ENCODE measurements at places on chromosomes 11 and 22.
A peak's percentile ranks its signal among the peaks of the same experiment; 100 is the strongest.

- no peak for DNase-seq
These were observed 124.7 kb downstream of the MED15 start for GRCh38 chr22:20632082-20632481.

DNA sequence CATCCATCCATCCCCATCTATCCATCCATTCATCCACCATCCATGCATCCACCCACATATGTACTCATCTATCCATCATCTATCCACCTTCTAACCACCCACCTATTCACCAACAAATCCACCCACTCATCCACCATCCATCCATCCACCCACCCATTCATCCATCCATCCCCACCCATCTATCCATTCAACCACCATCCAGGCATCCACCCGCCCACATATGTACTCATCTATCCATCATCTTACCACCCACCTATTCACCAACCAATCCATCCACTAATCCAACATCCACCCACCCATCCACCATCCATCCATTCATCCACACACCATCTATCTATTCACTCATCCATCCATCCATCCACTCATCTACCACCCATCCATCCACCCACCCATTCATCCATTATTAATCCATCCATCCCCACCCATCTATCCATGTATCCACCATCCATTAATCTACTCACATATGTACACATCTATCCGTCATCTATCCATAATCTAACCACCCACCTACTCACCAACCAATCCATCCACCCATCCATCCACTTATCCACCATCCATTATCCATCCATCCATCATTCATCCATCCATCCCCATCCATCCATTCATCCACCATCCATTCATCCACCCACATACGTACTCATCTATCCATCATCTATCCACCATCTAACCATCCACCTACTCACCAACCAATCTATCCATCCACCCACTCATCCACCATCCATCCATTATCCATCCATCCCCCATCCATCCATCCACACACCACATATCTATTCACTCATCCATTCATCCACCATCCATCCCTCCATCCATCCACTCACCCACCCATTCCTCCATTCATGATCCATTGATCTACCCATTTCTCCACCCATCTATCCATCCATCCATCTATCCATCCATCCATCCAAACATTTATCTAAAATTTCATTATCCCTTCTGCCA lies 940.0 kb downstream of the BRD1 start:
- no peak for DNase-seq

DNA sequence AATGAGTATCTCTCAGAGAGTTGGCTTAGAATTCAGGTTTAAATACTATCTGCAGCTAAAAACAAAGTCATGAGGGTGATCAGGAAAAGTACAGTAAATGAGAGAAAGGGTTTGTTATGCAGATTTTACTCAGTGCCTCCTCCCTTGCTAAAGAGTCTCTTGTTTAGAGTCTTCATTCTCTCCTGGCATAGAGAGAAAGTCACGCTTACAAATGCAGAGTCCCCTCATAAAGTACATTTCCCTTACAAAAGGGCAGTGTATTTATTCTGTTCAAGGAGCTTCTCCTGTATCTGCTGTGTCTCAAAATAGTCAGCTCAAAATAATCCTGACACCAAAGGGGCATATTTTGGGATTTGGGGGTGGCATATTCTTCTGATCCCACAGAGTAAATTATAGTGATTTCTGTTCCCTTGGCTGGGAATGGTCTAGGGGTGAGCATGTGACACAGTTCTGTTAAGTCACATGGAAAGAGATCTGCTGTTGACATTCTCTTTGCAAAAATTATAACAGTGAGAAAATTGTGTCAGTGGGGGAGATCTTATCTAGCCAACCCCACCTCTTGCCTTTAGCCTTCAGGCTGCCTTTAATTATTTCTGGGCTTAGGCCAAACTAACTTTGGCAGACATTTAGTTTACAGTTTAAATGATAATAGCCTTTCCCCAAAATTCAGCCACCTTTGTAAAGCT lies 102.9 kb downstream of the MTNR1B start:
- no peak for DNase-seq

DNA sequence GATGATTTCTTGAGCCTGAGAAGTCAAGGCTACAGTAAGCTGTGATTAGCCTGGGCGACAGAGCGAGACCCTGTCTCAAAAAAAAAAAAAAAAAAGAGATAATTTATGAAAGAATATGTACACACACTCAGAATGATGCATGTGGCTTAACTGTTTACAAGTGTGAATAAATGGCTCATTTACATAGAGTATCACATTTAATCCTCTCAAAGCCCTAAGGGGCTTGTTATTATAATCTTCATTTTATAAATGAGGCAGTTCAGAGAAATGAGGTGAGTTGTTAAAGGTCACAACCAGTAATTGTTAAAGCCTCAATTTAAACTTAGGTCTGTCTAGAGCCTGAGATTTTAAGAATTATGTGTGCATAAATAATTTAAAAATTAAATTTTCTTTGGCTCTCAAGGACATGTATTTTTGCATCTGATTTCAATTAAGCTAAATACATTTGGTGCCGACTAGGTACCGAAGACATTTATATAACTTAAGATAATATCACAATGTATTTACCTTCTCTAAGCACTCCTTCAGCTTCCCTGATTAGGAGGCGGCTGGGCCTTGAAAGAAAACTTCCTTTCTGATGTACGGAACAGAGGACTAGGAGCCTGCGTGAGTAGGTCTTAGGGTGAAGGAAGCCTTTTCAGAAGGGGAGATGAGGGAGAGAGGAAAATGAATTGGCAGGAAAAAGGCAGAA lies 28.5 kb upstream of the DDX6 start:
- no peak for DNase-seq

DNA sequence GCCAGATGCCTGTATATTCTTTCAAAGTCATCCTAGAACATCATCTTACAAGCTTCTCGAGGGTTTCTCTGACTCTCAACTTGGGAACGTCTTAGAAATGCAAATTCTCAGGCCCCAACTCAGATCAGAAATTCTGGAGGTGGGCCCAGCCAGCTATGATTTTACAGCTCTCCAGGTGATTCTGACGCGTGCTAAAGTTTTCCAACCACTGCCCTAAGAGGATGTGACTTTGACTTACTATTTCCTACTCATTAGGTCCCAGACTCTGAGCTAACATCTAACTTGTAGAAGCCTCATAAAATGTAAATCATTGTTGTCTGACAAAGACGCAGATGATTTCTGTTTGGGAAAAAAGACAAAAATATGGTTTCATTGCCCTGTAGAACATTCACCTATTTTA lies 61.1 kb downstream of the IRAG1 start:
- DNase-seq, result no peak

GRCh38 chr11:113275602-113276001 lies 38.8 kb upstream of the TTC12 start:
- DNase-seq, result no peak

- DNase-seq, result no peak
These were observed 7.5 kb downstream of the TSPAN4 start for GRCh38 chr11:849951-850774.

GRCh38 chr11:121696177-121696871 lies 243.6 kb upstream of the SORL1-AS1 start:
- no peak for DNase-seq

- DNase-seq, result no peak
These were observed 11.5 kb upstream of the TMPRSS13 start for GRCh38 chr11:117940736-117941135.

DNA sequence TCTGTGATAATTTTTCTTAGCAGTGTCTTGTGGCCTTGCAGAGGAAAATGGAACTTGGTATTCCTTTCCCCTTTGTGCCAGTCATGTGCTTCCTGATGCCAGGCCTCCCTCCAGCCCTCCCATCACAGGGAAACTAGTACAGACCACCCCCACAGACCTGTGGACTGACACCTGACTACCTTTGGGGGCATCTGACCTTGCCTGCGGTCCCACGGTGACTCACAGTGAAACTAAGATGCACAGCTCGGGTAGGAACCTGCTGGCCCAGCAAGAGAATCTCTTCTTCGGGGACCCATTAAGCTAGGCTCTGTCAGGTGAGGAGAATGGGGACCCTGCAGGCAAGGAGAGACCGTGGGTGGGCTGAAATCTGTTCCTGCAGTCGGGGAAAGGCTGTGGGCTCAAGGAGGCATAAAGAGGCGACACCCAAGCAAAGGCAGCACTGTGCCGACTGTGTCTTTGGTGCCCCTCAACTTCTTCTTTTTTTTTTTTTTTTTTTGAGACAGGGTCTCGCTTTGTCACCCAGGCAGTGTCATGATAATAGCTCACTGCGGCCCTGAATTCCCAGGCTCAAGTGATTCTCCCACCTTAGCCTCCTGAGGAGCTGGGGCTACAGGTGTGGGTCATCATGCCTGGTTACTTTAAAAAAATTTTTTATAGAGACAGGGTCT lies 20.8 kb upstream of the PEX26 start:
- no peak for DNase-seq

DNA sequence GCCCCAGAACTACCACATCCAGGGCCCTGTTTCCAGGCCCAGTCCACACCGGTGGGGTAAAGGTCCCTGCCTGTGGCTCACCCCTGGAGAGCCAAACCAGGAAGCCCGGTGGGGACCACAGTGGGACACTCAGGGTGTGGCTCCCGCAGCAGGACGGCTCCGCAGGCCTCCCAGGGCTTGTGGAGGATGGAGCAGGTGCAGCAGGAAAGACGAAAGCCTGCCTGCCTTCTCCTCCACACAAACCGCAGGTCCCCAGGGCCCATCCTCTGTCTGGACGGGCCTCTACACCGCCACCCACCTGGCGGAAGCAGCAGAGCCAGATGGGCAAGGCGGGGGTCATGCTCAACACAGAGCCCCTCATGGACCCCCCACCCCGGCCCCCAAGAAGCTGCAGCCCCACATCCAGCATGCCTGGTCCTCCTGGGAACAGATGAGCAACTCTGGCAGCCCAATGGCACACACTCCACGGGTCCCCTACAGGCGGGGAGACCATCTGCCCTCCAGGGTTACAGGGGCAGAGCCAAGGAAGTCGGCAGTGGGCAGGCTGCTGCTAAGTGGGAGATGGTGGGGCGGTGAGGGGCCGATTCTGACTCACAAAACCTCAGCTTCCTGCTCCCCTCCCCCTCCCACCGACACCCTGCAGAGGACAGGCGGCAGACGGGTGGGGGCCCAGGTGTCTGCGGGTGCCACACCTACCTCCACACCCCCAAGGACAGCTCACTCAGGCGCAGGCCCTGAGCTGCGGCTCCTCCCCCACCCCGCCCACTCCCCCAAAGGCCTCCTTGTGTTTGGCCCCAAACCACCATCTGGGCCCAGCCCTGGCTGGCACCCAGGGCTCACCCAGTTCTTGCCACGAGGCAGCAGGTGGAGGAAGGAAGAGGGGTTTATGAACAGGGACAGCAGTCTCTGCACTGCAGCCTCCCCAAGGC lies 5.2 kb downstream of the SBF1 start:
- no peak for DNase-seq

GRCh38 chr22:50270666-50271394 lies 650 bp upstream of the MAPK11 start:
- no peak for DNase-seq

- DNase-seq, result no peak
These were observed 96.9 kb downstream of the ATXN10 start for GRCh38 chr22:45768490-45768889.

DNA sequence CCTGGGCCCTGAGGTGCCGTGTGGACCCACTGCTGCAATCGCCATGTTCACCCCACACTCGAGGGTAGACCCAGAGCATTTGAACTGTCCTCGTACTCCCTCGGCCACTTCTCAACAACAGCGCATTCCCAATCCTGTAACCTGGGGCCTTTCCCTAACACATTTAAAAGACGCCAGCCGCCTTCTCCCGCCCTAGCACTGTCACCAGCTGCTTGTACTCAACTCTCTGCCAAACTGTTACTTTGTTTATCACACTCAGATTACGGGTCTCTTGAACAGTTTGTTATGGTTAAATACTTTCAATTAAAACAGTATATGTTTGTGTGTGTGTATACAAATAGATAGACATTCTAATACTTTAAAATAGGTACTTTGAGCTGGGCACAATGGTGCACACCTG lies 20.7 kb downstream of the CDKN1C start:
- no peak for DNase-seq

- DNase-seq, result no peak
These were observed 1.5 kb downstream of the AMPD3 start for GRCh38 chr11:10456519-10456918.

- no peak for DNase-seq
These were observed 158.7 kb downstream of the RAB38 start for GRCh38 chr11:88016392-88017170.

DNA sequence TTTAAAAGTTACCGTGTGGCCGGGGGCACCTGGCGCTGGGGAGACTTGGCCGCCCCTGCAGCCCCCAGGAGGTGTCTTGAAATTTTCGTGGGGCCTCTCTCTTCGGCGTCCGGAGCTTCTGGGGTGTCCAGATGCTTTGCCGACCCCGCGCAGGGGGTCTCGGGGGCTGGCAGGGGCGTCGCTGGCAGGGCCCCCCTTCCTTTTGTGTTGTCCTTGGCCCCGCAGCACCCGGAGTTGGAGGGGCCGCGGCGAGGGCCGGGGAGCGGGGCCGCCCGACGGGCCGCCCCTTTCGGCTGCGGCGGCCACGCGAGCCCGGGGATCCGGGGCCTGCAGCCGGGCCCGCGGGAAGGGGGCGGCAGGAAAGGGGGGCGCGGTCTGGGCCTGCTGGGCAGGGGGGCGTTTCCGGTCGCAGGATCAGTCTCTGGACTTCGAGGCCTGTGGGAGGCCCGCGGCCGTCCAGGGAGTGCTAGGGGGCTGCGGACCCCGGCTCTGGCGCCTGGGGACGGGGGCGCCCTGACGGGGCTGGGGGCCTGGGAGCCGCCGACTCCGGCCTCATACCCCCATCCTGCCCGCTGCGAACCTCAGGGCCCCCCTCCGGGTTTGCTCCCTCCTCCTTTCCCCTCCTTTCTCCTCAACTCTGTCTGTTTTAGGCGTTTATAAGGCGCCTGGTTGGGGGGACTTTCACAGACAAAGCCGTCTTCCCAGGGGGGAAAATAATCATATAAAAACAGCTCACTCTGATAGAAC lies 869 bp downstream of the ZC3H7B start:
- DNase-seq, result no peak

GRCh38 chr11:122004446-122004845 lies 111.6 kb downstream of the BLID start:
- no peak for DNase-seq

DNA sequence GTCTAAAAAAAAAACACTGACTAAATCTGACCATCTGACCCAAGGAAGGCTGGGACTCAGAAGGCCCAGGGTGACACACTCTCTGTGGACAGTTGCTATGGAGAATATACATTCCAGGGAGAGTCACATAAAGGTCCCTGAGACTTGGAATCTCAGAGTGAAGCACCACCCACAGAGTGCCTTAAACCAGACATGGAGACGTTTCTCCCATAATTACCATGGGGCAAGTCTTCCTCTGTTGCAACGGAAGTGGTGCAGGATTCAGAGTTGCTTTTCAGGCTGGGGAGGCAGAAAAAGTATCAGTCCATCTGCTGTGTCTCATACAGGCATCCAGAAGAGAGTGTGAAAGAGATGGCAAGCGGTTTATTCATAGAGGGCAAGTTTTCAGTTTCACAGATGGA lies 58.7 kb upstream of the SLN start:
- no peak for DNase-seq

DNA sequence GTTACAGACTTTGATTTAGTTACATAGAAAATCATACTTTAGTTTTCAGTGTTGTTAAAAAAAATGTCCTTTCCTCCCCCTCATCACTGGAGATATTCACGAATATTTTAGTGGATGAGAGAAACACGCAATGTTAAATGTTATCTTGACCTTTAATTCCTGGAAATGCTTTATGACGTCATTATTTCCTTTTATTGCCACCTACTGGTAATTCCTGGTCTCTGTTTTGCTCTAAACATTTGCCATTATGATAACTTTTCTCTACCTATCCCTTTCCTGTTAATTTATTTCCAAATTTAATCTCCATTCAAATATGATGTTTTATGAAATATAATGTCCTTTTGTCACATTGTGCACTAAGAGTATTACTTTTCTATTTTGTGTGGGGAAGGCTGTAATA lies 770.6 kb downstream of the FAM181B start:
- no peak for DNase-seq

- peak; percentile 15 for DNase-seq
These were observed 137.6 kb downstream of the CD44 start for GRCh38 chr11:35276396-35277145.

Measured in cerebellum (tissue), 4 donors.